ENCODE measurements at places on chromosomes 3 and 15.

- DNase-seq = no peak
Observed at GRCh38 chr3:133874344-133874743, 21.3 kb downstream of the RAB6B start.

- no peak for DNase-seq
Observed at GRCh38 chr15:48596415-48596814, 49.1 kb downstream of the FBN1 start.

- no peak for DNase-seq
Observed at GRCh38 chr15:81050805-81051204, 50.1 kb downstream of the TLNRD1 start.

- DNase-seq = no peak
Observed at GRCh38 chr3:124829819-124830554, 57.2 kb downstream of the ITGB5 start.

DNA sequence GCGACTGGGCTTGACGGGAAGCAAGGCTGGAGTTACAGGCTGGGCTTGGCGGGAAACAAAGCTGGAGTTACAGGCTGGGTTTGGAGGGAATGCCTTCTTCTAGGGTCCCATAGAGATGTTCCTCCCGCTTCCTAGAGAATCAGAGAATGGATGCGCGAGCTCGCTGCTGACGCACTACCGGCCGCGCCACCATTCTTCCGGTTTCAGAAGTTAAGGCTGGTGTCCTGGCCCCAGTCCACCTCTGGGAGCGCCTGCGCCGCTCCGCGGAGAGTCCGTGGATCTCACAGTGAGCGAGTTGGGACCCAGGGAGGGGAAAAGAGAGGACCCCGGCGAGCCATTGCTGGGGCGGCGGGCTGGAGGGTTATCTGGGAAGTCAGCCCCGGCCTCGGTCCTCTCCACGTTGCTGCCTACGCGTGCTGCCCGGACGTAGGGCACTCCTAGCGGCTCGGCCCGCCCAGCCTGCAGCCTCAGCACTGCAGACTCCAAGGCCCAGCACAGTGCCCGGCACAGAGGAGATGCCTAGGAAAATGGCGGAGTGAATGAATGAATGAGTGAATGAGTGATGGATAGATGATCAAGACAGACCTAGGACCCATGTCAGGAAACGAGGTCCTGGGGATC, at the start of gene ZNF502:
Gene ZNF502 (plus strand): TSS at position 206 of the 621 bp plus-strand sequence. CDS start 7,602 bp downstream, outside the sequence.
- peak; percentile 16 for DNase-seq

DNA sequence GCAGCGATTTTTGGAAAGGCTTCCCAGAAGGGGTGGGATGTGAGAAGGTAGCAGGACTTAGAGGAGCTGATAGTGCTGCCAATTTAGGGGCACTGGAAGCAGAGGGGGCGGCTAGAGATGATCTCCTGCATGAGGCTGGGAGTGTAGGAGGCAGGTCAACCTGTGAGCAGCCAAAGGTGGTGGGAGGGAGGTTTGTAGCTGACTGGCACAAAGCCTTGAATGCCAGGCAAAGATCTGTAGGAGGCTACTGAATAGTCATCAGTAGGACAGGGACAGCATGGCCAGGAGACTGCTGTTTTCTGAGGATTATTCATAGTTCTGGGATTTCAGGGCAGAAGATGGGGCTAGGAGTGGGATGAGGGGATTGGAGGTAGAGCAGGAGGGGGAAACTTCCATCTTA, 2.2 kb downstream of the SCAMP5 start:
- no peak for DNase-seq

DNA sequence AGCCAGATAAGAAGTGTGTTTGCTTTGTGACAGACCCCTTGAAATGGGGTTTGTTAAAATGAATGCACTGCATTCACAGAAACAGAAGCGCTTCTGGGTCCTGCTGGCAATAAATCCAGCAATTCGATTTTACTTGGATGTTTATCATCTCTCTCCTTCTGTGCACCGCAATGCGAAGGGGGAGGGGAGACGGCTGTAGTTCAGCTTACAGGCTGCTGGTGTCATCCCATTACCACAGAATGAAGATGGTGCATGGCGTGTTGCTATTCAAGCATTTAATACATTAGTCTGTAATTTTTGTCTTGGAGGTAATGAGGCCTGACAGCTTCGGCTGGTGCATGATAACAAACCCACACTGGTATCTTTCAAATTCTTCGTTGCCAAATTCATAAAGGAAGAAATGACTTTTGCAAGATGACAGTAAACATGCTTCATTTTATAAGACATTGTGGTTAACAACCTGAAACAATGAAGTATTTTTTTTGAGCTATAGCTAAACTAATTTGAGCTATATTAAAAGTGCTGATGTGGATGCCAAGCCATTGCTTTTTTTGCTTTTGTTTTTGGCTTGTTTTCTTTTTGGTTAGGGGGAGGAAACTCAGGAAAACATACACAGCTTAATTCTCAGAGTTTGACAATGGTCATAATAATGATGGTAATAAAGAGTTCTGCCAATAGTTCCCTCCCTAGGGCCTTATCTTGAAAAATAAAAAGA, 418.3 kb downstream of the OTOL1 start:
- no peak for DNase-seq

GRCh38 chr3:34675383-34676120, 877.1 kb downstream of the PDCD6IP start:
- no peak for DNase-seq

- no peak for DNase-seq
Observed at GRCh38 chr3:144296808-144297207, 325.2 kb downstream of the DIPK2A start.

DNA sequence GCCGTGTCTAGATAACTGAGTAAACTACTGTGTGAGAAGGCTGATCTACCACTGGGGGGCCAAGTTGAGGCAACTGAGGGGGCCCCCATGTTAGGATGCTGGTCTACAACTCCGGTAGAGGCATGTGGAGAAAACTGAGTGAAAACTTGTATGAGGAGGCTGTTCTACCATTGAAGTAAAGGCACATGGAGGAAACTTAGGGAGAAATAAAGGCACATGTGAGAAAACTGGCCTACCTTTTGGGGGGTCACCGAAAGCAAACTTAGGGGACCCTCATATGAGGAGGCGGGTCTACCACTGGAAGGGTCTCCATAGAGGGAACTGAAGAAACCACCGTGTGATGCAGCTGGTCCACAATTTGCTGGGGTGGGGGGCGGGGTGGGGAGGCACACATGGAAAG, 155.2 kb downstream of the FBLN2 start:
- DNase-seq = no peak

DNA sequence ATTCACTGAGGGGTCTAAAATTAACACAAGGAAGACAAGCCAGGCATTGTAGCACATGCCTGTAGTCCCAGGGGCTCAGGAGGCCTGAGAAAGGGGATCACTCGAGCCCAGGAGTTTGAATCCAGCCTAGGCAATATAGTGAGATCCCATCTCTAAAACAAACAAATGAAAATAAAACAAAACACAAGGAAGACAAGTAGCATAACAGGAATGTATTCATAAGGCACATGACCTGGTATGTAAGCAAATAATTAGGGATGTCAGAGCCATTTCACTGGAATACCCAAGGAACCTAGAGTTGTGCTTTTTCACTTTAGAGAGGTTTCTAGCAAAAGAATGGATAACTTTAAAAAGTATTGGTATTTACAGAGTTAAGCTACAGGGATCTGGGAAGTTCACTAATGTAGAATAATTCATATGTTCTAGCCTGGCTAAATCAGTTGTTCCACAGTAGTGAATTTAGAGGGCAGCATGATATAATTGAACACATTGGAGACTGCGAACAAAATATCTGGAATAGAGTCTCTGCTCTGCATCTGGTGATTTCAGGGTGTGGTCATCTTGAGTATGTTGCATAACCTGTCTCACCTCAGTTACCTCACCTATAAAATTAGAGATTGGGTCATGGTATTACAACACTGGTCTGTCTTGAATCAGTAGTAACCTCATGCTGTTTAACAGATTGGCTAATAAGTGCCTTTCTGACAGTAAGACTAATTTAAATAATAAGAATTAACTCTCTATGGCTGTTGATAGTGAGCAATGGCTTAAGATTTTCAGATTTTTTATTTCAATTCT, 9.3 kb downstream of the GRAMD1C start:
- no peak for DNase-seq

- no peak for DNase-seq
Observed at GRCh38 chr3:119598410-119599098, 869 bp downstream of the PLA1A start.

DNA sequence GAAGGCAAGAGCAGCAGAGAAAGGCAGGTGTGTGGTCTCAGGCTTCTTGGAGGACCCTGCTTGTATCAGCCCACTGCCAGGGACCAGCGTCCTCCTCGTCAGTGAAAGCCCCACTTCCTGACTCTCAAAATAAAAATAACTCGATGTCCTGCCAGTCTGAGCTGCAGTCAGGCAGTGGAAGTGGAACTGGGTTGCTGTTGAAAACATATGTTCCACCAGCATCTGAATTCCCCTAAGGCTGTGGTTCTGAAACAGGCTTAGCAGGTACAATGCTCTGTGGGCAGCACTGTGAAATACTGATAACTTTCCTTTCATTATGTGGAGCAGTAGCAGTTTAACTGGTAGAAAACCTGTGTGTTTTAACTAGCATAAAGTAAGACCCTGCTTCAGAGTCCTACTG, 121.6 kb upstream of the EIF1B start:
- no peak for DNase-seq

GRCh38 chr3:123552095-123552714, 32.6 kb downstream of the HACD2 start:
- no peak for DNase-seq

DNA sequence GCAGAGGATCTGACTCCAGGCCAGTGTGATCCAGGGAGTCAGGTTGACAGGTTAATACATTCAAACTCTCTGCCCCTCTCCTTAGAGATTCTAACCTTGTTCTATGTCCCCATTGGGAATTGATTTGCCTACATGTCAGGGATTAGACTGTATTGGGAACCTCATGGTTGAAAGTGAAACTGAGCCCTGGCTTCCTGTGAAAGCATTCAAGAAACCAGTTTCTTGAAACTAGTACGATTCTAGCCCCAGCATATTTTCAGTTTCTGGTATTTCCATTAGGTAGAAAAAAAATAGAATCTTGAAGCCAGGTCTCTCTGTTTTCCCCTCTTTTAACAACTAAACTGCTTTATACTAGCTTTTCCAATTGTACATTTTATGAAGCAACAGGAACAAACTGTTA, 140.4 kb upstream of the ABI3BP start:
- DNase-seq = no peak

DNA sequence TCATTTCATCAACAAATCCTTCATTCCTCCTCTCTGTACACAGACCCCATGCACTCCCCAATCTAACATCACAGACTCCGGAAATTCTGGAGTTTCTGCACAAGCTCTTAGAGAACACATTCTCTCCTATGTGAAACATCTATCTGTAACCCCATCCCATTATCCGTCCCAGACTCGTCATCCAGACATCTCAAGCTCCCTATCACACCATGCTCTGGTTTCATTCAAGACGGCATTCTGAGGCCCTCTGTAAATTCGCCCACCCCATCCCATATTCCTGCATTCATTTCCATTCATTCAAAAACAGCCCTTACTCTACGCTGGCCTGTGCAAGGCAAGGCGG, 575 bp downstream of the LEO1 start:
- DNase-seq = no peak

DNA sequence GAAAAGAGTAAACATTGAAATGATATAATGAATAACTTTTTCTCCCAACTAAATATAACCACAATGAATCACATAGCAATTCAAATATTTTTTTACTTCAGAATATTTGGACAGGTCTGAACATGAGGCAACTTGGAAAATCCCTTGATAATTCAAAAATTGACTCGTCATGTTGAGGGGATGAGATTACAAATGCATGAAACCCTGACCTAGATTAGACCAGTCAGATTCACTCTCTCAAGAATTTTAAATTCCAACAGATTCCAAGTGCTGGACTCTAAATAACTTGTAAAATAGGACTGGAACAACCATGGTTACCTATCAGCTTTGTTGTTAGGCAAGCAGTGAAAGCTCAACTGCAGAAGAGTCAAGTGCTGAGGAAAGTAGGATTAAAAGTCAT, 317.5 kb downstream of the GBE1 start:
- no peak for DNase-seq

- DNase-seq = no peak
Observed at GRCh38 chr15:58179741-58180381, 41.7 kb downstream of the AQP9 start.

- no peak for DNase-seq
Observed at GRCh38 chr3:126523745-126524428, at the start of gene CHST13. Gene CHST13, plus strand, starts transcription at chr3:126524155. Its CDS starts 178 bp downstream, at chr3:126524333.

DNA sequence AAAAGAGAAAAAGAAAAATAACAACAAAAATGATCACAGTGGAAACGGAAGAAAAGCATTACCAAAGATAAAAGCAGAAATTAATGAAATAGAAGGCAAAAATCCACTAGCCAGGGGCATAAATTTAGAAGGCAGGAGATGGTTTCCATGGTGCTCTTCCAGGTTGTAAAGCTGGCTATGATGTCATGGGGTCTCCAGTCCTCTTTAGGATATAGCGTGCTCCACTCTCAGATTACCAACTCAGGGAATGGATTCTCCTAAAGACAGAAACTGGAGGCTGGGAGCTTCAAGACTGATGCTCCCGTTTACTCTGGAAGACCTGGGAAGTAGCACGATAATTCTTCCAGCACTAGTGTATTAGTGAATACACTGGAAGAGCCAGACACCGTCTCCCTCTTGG, 10.9 kb upstream of the ULK4 start:
- no peak for DNase-seq

- no peak for DNase-seq
Observed at GRCh38 chr3:133469140-133469731, 69.4 kb downstream of the BFSP2 start.

GRCh38 chr3:175605851-175606250, 746.7 kb downstream of the NAALADL2 start:
- no peak for DNase-seq

GRCh38 chr3:98728672-98729071, 34.5 kb upstream of the ST3GAL6 start:
- DNase-seq = no peak

DNA sequence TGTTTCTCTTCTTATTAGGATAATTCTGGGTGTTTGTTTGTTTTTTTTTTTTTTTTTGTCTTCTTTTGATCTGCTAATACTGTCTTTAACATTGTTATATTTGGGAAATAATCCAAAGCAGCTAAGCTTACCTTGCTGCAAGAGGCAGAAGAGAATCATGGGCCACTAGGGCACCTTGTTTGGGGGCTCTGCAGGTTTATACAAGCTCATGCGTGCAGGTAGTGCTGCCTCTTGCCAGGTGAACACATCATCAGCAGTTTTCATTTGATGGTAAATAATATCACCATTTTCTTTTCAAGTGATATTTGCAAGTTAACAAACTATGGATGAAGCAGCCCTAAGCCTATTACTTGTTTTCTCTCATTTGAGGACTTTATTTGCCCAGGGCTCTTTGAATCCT, 37.9 kb downstream of the MAP3K13 start:
- no peak for DNase-seq

DNA sequence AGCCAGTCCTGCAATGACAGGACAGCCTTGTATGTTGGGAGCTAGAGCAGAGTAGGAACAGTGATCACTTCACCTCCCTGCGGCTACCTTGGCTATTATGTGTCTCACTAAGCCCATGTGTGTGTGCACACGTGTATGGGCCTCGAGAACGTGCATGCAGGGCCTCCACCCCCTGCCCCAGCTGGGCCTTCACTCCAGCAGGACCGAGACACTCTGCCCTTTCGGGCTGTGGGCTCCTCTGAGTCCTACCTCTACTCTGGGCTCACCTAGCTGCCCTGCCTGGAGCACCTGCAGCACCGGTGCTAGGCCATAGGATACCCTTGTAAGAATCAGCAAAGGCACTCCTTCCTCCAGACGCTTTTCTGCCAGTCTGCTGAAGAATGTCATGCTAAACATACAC, 77.5 kb downstream of the LINGO1 start:
- DNase-seq = no peak

GRCh38 chr15:70319466-70319865, 221.7 kb upstream of the TLE3 start:
- no peak for DNase-seq

All from cortex of kidney (tissue), 1 donor.